ENCODE measurements at places on chromosomes 16 and 17.

DNA sequence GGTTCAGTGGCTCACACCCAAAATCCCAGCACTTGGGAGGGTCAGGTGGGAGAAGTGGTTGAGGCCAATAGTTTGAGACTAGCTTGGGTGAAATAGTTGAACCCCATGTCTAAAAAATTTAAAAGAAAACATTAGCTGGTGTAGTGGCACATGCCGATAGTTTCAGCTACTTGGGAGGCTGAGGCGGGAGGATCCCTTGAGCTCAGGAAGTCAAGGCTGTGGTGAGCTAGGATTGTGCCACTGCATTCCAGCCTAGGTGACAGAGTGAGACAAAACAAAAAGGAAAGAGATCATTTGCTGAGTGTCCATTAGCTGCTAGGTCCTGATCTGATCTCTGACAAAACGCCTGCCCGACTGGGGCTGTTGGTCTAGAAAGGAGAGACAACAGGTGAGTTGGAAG is 14.1 kb upstream of the DBNDD1 start:
- no peak for DNase-seq

- DNase-seq: no peak
Observed at GRCh38 chr16:50814541-50814940, 72.7 kb downstream of the CYLD start.

GRCh38 chr17:60141111-60142018 is 8.4 kb upstream of the CA4 start:
- DNase-seq: no peak

DNA sequence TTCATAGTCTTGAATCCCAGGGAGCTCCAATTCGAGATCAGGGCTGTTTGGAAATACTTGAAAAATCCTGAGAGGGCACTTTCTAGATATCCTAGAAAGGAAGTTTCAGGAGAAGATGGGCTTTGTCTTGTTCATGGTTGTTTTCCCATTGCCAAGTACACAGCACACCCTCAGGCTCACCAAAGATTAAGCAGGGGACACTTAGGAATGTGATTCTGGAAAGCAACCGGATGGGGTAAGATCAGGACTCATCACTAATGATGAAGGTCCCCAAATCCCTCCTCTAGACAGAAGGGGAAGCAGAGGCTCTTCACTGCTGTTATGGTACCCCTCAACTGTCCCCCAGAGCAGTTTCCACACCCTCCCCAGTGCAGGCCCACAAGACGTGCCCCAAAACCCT is 40.7 kb downstream of the VAC14 start:
- DNase-seq: no peak

DNA sequence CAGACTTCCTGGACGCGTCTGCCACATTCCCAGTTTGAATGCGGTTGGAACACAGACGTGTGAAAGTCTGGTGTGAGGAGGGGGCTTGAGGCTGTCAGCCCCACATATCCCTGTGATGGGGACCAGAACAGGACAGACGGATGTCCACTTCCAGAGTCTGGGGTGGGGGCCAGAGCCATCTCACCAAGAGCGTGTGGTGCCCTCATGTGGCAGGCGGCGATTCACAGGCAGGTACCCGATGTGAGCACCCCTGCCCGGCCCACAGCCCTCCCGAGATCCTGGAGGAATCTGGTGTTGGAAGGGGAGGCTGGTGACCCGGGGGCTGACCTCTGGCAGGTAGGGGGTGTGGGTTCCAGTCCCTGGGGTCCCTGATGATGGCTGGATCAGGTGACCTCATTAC is 51.5 kb downstream of the ENGASE start:
- DNase-seq: no peak

GRCh38 chr17:17789828-17790636 is 46.8 kb downstream of the SREBF1 start:
- no peak for DNase-seq

DNA sequence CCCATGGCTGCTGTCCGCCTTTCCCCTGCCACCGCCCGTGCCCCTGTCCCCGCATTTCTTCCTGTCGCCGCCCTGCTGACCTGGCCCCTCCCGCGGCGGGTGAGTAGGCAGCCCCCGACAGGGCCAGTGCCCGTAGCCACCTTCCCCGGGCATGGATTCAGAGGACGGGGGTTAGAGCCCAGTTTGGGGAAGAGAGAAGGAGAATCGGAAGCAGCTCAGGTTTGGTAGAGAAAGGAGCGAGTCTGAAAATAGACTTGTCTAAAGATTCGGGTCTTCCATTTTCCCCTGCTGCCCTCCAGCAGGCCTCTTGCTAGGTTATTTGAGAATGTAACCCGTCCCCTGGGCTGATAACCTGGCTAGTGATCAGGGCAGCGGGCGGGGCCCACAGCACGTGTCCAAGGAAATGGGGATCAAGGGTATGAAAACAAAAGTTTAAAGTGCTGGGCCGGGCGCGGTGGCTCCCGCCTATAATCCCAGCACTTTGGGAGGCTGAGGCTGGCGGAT is 7.9 kb upstream of the CLDN9 start:
- DNase-seq: no peak

- DNase-seq: no peak
Observed at GRCh38 chr17:46764000-46764708, 54.3 kb downstream of the WNT3 start.

- no peak for DNase-seq
Observed at GRCh38 chr17:36498155-36498554, 11.7 kb downstream of the ZNHIT3 start.

- no peak for DNase-seq
Observed at GRCh38 chr17:28986714-28987655, 18.8 kb downstream of the SEZ6 start.

DNA sequence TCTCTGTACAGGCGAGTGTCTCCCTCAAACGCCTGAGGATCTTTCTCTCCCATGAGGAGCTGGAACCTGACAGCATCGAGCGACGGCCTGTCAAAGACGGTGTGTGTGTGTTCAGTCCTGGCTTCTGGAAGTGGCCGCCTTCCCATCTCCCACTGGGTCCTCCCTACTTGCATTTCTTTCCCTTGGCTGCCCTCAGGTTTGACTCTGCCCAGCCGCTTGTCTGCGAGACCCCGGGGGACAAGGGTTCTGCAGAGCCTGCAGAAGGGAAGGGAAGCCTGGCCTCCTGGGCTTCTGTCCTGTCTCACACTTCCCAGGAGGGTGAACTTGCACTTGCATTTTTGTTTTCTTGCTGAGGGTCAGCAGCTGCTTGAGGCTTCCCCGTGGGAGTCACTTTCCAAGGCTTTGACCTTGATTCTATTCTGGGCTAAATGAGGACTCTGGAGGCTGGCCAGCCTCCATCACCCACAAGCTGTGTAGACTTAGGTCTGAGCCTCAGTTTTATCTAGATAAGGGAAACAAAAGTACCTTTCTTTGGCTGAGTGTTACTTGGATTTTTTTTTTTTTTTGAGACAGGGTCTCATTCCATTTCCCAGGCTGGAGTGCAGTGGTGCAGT is 122.3 kb downstream of the ABCC1 start:
- DNase-seq: no peak

DNA sequence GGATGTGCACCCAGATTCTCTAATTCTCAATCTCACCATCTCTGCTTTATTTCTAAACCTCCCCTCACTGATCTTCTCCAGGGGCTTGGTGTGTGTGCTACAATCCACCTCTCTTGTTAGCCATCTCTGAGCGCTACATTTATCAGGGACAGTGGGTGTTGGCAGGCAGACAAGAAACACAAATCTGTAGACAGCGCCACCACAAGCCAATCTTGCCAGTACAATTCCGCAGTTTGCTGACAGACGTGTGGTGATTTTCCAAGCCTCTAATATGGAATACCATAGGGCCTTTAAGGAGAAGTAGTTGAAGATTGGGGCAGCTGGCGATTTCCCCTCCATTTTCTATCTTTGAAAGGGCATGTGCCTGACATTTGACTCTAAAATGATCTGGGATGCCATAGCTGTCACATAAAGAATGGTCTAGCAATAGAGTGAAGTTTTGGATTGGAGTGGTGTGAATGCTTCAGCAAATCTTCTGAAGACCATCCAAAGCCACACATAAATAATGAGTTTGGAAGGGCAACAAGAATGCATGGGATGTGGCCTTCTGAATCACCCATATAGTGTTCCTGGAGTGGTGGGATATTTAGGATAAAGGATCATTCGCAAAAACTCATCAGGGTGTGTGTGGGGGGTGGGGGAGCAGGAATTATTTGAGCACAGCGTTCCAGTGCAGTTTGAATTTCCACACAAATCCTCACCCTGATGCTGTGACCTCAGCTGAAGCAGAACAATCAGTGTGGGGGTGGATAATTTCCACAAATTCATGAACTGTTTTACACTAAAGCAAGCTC is 12.0 kb upstream of the ANKFN1 start:
- no peak for DNase-seq

DNA sequence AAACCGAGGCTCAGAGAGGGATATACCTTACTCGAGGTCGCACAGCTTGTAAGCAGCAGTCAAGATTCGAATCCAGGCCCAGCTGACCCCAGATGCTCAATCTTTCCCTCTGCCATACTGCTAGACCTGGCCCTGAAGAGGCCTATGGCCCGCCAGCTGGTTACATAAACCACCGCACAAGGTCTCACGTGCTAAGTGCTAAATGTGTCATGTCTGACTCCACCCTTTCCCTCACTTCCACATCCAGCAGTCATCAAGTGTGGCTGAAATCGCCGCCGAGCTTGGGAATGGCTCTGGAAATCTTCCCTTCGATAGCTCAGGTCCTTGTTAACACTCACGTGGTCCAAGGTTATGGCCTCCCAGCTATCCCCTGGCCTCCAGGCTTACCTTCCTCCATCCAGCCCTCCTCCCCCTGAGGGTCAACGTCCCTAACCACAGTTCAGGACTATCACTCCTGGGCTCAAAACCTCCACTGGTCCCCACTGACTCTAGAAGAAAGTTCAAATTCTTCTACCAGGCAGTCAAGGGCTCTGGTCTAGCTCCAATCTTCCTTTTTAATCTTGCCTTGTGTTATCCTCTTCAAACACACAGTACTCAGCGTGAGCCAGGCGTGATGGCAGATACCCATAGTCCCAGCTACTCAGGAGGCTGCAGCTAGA is 3.5 kb downstream of the ZBTB4 start:
- peak; percentile 19 for DNase-seq

DNA sequence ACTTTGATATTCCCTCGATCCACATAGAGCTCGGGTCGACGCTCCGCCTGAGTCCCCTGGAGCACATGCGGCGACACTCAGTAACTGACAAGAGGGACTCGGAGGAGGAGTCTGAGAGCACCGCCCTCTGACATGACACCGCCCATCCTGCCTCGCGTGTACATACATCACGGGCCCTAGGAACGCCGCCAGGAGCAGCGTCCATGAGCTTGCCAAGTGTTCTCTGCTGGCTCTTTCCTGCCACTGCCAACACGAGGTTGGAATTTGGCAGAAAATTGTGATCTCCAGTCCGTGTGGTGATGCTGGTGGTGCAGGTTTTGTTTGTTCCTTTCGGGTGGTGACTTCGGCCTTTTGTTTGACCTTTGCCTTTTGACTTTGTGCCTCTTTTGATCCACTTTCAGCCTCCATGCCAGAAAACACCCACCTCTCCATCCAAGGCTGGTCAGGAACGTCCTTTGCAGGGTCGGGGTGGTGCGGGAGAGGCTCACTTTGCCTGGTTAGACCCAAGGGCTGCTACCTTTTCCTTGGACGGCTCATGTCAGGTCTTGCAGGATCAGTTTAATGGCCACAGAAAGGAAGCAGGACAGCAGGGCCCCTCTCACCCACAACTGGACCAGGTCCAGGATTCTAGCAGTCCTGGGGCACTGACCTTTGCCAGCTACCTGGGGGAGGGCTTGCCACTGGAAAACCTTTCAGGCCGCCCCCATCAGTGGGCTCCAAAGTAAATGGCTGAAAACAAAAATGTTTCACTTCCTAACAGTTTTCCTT is 27.6 kb downstream of the ELAC2 start:
- no peak for DNase-seq

DNA sequence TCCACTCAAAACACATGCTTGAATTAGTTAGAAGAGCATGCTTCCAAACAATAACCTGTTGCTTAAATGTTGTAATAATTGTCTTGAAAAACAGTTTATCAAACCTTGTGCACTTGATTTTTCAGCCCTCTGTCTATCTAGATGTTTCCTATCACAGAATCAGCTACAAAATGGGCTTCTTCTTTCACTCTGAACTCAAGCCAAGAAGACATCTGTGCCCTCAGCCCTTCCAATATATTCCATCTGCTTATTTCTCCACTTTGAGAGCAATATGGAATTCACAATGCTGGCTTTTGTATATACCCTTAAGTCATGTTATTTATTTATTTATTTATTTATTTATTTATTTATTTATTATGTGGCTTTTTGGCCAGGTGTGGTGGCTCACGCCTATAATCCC is 234.2 kb downstream of the TOX3 start:
- no peak for DNase-seq

DNA sequence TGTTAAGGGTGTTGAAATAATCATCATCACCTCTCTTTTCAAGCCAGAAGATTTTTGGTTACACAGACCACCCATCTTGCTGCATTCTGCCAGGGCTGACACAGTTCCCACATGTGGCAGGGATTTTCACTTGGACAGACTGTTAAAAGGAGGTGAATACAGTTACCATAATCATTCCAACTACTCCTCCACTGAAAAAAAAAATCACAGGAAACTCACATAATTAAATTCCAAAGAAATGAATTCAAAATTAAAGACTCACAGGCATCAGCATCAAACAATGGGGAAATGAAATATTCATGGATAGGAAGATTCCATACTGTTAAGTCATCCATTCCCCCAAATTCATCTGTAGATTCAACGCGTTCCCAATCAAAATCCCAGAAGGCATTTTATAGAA is 209.4 kb downstream of the MRTFB start:
- no peak for DNase-seq

- no peak for DNase-seq
Observed at GRCh38 chr16:22317001-22317530, 19.9 kb downstream of the POLR3E start.

DNA sequence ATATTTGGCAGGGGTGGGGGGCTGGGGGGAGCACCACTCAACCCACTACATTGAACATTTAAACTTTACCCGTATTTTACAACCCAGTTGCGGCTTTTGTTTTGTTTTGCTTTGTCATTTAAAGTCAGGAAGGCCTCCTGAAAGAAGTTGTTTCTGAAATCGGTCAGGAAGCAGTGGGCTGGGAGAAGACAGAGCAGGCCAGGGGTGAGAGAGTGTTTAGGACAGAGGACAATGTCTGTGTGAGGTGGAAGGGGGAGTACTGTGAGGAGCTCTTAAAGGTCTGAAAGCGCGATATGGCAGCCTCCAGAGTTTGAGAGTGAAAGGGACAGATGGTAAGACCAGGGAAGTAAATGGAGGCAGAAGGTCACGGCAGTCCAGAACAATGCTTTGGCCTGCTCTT is 6.1 kb upstream of the WFIKKN2 start:
- DNase-seq: no peak

DNA sequence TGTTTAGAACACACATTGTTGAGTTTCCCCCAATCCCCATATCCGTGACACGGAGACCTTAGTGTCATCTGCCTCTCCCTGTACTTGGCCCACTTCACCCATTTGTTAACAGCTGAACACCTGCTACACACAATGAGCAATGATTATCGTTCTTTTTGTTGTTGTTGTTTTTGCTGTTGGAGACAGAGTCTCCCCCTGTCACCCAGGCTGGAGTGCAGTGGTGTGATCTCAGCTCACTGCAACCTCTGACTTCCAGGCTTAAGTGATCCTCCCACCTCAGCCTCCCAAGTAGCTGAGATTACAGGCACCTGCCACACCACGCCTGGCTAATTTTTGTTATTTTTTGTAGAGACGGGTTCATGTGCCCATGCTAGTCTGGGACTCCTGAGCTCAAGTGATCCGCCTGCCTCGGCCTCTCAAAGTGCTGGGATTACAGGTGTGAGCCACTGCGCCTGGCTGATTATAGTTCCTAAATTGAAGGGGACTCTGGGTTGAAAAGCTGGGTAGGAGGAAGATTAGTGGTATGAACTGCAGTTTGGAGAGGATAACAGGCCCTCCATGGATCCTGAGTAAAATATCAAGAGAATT is 21.6 kb downstream of the NDE1 start:
- no peak for DNase-seq
